Breast epithelium (tissue), 4 donors: ENCODE measurements at places on chromosomes 7 and 10. TPM values are rescaled to one million over a fixed set of nuclear protein-coding genes. Genes with fewer than 3 reads are reported as not detected.

UCN3 gene
- total RNA-seq: not detected

DNA sequence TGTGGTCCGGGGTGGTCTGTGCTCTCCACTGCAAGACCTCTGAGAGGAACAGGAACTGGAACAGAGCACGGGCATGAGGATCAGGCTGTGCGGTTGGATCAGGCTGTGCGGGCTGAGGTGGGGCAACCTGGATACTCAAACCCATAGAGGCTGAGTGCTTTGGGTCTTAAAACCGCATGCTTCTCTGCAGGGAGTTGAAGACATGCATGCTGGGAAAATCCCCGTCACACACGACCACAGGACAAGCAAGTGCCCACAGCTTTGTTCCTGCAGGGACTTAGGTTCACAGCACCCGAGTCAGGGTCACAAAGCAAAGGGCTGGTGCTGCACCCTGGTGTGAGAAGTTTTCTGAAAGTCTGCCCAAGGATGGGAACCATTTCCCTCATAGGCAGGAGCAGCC is 221.2 kb downstream of the ZMYND11 start:
- no peak for DNase-seq

- no peak for DNase-seq
Observed at GRCh38 chr10:62669341-62669740, 135.2 kb upstream of the ADO start.

PLEKHS1 gene
- total RNA-seq: 30.0 TPM

- DNase-seq: no peak
Observed at GRCh38 chr10:113921561-113922370, 67.3 kb downstream of the NHLRC2 start.

DNA sequence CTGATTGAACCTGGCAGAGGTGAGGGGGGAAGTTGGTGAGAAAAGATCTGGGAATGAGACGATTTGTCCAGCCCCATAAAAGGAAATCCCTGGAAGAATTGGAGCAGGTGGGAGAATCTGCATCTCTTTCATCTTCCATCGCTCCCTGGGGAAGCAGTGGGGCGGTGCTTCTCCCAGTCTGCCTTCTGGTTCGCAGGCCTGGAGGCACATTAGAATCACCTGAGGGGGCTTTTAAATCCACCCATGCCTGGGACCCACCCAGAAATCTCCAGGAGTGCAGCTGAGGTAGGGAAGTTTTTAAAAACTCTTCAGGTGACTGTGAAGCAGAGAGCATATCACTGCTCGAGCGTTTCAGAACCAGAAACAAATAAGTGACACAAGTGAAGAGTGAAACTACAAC is 26.7 kb upstream of the SYPL1 start:
- DNase-seq: no peak

DNA sequence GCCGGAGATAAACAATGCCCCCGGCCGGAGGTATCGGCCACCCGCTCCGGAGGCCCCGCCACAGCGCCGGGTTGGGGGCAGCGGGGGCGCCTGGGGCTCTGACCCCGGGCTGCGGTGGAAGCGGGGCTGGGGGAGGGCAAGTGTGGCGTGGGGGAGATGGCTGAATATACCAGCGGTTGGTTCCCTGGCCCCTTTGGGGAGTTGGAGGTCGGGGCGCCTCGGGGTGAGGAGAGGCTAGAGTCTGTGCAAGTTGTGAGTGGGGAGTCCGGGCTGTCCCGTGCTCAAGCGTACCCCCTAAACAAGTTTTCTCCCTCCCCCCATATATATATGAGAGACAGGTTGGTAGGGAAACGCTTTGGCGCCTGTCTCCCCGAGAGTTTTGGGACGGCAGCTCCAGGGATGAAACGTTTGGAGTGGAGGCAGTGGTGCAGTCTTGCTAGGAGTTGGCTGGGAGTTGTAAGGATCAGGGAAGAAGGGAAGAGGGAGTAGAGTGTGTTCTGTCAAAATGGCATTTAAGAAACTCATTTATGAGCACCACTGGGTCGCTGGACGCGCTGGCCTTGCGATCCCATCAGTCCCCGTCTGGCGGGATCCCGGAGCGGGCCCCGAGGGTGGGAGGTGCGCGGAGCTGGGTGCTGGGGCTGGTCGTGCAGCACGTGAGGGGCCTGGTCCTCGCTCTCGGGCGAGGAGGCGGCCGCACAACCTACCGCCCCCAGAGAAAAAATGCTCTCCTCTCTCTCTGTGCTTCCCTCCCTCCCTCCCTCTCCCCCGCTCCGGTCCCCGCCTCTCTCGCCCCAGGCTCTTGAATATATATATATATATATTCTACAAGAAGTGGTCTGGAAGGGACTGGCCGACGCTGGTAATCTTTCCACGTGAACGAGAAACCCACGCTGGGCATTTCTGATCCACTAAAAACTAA is 1.1 kb downstream of the TET1 start:
- DNase-seq: no peak
